ENCODE measurements at places on chromosomes 11 and 22. TPM values are rescaled to one million over a fixed set of nuclear protein-coding genes. Genes with fewer than 3 reads are reported as not detected.

DNA sequence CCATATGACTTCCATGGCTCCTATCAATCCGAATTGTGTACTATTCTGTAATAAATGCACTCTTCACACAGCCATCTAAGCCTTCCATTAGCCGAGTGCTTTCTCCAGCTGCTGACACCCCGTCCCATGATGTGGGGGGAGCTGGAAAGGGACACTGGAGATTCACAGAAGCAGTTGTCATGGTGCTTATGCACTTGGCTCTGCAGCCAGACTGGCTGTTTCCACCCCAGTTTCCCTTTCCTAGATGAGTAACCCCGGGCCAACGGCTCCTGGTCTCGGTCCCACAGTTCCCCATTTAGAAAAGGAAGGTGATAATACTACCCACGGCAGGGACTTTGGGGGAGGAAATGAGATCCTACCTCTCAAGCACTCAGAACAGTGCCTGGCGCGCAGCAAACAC, 244.9 kb upstream of the SYN3 start:
- DNase-seq: no peak

Gene CSF2RB
- total RNA-seq: 13.3 TPM

GRCh38 chr11:103043826-103044678, 47.9 kb downstream of the DCUN1D5 start:
- no peak for DNase-seq

Gene CRYBB2
- not detected for total RNA-seq

DNA sequence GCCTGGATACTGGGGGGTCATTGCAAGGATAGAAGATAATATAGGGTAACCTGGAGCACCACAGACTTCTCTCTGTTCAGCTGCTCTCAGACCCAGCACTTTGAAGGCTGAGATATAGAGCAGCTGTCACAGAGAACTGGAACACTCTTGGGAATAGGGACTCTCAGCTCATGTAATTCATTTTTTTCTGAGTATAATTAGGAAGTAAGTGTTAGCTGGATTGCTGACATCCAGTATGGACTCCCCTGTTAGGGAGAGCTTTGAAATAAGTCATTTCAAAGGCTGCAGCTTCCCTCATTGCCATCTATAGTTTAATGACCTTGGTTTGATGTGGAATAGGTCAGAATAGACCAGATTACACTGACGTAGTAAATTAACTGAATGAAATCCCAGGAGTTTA, 120.8 kb upstream of the POU2AF2 start:
- DNase-seq: no peak

DNA sequence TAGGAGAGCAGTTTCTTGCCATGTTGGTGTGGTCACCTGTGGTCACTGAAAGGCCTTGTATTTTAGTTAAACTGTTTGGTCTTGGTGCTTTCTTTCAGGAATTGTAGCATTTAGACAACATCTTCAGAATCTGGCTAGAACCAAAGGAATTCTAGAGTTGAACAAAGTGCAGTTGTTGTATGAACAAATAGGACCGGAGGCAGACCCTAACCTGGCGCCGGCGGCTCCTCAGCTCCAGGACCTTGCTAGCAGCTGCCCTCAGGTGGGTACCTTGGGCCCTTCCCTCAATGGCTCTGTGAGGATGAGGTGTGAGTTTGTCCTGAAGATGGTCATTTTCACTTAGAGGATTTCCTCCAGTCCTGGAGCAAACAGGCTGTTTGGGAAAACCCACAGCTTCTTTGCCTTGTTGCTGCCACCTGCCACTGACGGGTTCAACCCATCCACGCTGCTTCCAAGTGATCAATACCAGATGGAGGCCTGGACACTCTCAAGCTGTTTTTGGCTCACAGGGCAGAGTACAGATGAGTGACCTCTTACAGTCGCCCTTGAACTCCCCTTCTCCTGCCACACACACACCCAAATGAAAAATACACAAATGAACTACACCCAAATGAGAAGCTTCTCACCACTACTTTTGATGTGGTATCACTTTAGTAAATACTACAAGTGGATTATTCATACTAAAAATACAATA, 45.2 kb downstream of the PPP2R1B start:
- DNase-seq: no peak

Gene VSTM5
- not detected for total RNA-seq

- DNase-seq: no peak
Observed at GRCh38 chr11:132459736-132460135, 1072.6 kb downstream of the OPCML start.

DNA sequence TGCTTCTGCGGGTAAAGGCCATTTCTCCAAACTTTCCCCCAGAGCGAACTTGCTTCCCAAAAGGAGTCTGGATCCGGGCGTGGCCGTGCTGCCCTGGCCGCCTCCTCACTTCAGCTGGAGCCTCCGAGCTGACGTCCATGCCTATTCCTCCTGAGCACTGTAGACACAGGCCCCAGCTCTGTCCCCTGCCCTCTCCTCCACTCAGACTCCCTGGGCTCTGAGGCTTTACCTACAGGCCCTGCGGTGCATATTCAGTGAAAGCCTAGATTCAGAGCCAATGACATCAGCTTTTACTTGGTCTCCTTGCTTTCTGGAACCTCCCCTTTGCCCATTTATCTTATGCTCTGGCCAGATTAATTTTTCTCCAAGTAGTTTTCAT, 9.7 kb downstream of the LRP5 start:
- no peak for DNase-seq

- DNase-seq: no peak
Observed at GRCh38 chr22:37896181-37896592, 9.9 kb upstream of the MICALL1 start.
